ENCODE measurements at places on chromosomes 16 and 17.

DNA sequence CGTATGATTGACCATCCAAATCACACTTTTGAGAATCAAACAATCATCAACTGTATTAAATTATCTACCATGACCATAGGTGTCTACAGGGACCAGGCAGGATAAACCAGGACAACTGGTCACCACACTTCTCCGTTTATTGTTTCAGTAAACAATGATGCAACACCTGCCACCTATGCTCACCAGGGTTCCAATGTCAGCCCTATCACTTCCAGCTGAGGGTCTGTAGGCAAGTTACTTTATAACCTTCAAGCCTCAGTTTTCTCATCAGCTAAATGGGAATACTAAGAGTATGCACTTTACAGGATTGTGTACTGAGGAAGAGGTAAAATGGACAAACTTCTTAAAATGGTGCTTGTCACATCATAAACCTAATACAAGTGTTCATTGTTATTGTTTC, 14.9 kb downstream of the TMEM114 start:
- no peak for DNase-seq

DNA sequence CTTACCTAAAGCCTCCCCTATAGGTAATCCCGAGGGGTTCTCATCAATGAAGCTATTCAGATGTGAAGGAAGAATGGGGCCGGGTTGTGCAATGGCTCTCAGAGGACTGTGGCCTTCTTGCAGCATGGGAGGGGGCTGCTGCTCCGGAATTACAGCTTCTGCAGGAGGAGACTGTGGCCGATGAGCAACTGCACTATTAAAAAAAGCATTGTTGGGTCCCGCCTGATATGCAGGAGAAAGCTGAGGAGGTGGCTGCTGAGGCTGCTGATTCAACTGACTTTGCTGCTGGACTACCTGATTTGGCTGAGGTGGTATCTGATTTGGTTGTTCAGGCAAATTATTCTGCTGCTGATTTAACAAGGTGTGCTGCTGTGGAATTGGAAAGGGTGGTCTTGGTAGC, 64.8 kb downstream of the CACNG1 start:
- DNase-seq: no peak

DNA sequence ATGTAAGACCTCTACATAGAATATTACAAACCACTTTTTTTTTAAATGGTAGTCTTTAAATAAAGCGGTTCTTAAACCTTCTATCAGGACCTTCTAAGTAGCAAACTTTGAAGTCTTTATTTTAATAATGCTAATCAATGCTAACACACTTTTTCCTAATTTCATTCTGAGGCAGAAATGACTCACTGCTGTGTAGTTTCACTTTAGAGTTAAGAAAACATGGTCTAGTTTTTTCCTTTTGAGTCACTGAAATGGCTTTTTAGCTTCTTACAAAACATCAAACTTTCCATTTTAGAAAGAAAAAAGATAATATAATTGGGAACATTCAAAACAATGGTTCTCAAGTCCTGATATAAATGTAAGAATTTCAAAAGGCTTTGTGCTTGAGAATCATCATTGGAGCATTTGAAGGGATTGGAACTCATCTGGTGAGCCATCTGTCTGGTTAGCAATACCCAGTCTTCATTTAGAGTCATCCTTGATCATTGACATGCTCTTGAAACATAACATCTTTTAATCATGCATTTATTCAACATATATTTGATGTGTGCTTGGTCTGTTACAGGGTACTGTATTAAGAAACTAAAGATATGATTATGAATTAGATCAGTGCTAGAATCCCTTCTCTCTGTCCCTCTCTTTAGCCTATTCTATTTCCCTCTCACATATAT, 258.3 kb upstream of the MON1B start:
- DNase-seq: no peak

DNA sequence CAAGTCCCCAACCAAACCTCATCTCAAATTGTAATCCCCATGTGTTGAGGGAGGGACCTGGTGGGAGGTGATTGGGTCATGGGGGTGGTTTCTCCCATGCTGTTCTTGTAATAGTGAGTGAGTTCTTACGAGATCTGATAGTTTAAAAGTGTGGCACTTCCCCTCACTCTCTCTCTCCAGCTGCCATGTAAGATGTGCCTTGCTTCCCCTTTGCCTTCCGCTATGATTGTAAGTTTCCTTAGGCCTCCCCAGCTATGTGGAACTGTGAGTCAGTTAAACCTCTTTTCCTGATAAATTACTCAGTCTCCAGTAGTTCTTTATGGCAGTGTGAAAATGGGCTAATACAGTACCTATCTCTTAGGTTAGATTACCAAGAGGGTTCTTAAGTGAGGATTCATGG, 5.8 kb downstream of the PMFBP1 start:
- no peak for DNase-seq

DNA sequence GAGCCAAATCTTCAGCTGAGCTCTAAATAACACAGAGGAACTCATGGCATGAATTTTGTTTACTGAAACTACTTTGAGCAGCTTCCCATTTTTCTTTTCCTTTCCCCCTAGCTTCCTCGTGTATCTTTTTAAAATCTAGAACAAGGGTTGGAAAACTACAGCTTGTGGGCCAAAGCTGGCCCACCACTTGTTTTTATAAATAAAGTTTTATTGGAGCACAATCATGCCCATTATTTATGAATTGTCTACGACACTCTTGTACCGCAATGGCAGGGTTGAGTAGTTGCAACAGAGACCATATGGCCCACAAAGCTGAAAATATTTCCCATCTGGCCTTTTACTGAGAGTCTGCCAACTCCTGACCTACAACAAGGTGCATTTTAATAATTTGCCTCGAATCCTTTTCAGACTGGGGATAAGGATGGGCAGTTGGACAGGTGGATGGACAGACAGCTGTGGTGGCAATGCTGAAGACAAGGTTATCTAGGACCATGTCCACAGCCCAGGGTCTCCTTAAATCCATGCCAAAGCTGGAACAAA, 87.7 kb downstream of the RMI2 start:
- no peak for DNase-seq

DNA sequence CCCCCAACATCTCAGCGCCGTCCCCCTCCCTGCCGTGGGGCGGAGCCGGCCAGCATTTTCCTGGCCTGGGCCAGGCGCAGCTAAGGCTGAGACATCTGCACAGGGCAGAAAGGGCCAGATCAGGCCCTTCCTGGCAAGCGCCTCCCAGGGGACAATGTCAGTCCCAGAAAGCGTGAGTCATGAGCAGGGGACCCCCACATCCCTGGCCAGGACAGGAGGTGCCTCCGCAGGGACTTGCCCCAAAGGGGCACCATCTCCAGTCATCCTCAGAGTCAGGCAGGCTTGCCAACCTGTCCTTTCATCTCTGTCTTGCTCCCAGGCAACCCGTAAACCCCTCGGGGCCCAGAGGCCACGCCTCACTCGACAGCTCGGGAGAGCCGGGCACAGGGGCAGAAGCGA, 43.2 kb downstream of the SOCS1 start:
- DNase-seq: no peak

- no peak for DNase-seq
Observed at GRCh38 chr16:28098171-28098958, 34.9 kb upstream of the GSG1L start.

DNA sequence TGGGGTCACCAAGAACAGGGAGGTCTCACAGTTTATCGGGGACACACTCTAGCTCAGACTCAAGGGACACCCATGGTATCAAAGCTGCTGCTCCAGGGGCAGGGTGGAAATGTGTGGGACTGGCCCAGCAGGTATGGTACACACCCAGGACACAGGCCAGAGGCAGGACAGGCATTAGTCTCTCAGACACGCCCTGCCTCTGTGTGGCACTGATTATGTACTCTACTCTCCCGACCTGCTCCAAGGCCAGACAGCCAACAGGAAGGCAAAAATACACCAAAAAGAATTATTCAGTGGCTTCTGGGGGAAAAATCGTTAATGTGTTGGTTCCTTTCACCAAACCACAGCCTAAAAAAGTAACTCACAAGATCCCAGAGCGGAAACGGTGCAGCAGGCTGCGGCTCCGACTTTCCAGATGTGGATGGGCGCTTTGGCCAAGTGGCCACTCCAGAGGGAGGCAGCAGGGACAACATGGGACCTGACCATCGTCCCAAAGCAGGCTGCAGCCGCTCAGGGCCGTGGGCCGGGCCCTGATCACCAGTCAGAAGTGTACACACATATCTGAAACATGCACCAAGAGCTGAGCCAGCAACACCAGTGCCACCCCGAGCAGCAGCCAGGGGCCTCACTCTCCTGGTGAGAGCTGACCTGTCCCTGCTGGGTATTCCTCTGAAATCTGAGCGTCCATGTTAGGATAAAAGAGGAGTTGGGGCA, 1.0 kb upstream of the SIRT7 start:
- no peak for DNase-seq
